ENCODE measurements at places on chromosomes 7 and 10.

DNA sequence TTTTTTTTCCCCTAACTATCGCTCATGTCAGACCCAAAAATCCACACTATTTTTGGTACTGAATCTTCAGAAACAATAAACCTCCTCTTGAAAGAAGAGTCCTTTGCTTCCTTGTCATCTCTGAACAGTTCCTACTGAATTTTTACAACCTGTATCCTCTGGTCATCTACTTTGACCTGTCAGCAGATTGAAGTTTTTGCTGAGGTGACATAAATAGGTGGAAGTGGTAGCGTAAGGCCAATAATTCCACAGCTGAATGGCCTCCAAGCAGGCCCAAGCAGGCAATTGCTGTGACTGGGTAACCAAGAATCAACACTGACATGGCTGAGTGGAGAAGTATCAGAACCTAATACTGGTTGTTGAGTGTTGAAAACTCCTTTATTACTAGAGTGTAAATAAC is 117.4 kb upstream of the MAGI2 start:
- DNase-seq = no peak

GRCh38 chr7:36653008-36653662 is 71.2 kb downstream of the AOAH start:
- no peak for DNase-seq

GRCh38 chr7:55085511-55086412 is 66.9 kb downstream of the EGFR start:
- no peak for DNase-seq

GRCh38 chr7:102216573-102217314 is 69.9 kb upstream of the SH2B2 start:
- no peak for DNase-seq

DNA sequence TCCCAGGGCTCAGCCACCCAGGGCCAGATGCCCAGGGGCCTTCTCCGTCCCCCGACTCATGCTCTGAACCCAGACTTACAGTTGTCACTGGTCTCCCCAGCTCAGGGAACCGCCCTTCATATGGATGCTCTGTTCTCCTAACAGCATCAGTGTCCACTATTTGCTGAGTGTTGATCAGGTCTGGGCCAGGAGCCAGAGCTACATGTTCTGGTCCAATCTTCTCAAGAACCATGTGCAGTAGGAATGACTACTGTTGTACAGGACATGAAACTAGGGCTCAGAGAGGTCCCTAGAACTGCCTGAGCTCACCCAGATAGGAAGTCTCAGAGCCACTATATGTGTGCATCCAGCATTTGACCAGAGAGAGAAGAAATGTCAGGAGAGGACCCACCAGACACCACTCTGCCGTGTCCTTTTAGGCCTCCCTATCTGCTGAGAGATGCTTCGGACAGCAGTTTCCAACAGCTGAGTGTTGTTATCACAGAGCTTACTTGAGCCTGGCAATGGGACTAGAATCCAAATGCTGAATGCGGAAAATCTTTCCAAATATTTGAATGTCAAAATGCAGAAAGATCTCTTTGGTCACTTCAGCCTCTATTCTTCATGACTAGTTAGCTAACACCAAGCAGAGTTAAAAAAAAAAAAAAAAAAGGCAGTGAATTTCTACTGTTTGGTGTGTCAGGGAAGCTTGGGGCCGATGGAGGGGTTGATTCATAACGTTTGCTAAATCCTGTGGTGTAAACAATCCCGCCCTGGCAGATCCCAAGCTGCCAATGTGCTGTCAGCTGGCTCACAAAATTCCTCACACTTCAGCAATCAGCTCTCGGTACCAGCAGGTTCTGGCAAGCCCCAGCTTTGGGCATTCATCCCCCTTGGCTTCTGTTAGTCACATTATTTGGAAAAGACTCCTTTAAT is 246.1 kb downstream of the TNS3 start:
- no peak for DNase-seq

GRCh38 chr7:102450242-102450641 is 14.4 kb downstream of the ALKBH4 start:
- DNase-seq = no peak

DNA sequence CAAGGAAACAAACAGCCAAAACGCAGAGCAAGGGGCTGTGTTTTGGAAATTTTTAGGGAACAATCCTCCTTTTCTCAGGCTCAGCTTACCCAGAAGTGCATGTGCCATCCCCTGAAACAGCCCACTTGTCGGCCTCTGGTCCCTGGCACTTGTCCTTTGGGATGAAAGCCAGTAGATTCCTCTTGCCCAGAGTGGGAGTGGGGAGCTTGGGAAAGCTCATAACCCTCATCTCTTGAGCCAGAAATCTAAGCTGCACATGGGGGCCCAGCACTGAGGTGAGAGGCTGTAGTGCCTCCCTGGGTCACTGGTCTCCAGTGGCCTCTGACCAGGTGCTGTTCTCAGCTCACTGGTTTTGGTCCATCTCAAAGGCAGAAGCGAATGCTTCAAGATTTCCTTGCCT is 150.3 kb downstream of the RNF216 start:
- no peak for DNase-seq

DNA sequence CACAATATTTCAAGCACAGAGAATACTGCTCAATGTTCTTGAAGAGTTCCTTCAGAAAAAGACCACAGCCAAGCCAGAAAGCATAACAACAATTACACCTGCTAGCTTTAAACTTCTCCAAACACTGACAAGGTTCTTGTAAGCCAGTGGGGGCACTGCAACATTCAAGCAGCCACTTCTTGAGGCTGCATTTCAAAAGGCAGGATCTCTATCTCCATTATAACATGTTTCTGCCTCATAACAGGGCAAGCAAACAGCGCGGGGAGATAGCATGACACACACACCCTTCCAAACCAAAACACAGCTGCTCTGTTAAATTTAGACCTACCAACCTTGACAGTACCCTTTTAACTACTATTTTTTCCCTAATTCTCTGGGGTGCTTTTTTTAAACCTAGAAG is 30.8 kb downstream of the CHCHD3 start:
- no peak for DNase-seq

GRCh38 chr7:154852205-154852604 is 150.7 kb downstream of the PAXIP1 start:
- no peak for DNase-seq

DNA sequence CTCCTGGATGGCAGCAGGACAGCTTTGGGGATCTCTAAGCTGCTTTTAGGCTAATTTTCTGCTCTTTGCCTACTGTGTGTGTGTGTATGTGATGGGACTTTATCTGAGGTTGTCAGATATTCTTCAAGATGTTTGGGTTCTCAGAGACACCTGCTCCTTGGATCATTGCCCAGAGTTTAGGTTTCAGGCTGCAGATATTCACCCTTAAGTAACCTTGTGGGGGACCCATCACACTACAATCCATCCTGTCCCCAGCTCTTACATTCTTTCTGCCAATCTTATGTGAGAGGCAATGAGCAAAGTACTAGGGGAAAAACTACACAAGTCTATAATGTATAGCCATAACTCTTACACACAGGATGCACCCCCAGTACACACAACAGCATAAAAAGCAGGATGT is 263.0 kb upstream of the ZWINT start:
- DNase-seq = no peak

- DNase-seq = no peak
Observed at GRCh38 chr7:43686991-43687390, 42.3 kb downstream of the COA1 start.

DNA sequence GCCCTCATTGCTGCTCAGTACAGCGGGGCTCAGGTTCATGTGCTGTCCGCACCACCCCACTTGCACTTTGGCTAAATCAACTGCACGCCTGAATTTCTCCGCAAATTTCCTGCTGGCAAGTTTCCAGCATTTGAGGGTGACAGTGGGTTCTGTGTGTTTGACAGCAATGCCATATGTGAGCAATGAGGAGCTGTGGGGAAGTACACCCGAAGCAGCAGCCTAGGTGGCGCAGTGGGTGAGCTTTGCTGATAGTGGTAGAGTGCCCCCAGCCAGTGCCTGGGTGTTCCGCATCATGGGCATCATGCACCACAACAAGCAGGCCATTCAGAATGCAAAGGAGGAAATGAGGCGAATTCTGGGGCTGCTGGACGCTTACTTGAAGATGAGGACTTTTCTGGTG is 103.9 kb upstream of the POT1 start:
- DNase-seq = no peak

DNA sequence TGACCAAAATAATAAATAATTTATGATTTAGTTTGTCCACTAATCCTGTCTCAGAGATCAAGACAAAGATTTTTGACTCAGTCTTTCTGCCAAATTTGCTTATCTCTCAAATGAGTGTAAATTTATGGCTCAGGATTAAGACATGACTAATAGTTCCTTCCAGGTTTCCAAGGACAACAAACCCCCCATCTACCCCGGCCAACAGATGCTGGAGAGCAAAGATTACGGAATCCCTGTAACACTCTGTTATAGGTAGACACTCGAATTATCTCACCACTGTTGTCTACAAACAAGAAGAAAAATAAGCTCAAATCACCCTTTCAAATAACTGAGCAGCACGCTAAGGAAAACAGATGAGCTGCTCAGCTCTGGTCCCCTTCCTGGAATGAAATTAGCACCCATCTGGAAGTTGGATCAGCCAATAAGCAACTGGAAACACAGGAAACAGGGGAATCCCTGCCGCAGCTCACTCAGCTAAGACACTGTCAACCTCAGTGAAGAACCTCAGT is 56.8 kb upstream of the SVIL start:
- DNase-seq = no peak

- DNase-seq = no peak
Observed at GRCh38 chr10:6819301-6819700, 239.2 kb upstream of the PRKCQ start.

- DNase-seq = no peak
Observed at GRCh38 chr10:92432596-92432995, 141.3 kb downstream of the IDE start.

DNA sequence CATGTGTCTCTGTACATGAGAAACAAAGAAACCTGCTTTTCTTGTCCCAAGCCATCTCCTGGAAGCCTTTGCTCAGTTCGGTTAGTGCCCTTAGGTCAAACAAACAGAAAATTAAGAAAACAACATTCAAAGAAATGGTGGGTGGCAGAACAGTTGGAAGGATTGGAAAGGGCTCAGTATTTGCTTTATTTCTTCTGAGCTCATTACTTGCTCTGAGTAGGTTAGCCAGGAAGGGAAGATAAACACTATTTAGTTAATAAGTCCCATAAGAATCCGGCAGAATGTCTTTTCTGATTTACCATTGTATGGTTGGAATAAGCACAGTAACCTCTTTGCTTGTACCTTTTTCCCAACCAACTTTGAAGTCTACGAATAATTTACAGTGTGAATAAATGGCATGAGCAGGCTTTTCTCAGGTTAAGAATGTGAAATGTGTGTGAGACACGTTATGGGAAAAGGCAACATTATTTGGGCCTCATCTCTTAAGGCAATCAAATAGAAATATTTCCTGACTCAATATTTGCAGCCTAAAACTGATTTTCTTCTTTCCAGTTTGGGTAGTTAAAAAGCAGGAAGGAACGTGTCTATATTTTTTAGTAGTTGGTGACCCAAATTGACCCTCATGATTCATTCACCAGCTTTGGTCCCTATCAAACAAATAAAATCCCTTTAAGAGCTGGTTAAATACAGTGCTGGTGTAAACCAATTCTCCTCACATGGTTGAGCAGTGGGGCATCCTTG is 158.5 kb downstream of the DKK1 start:
- DNase-seq = no peak

GRCh38 chr10:69802424-69803161 is 887 bp downstream of the COL13A1 start:
- DNase-seq = no peak

GRCh38 chr7:46532571-46532970 is 611.5 kb upstream of the IGFBP3 start:
- DNase-seq = no peak

DNA sequence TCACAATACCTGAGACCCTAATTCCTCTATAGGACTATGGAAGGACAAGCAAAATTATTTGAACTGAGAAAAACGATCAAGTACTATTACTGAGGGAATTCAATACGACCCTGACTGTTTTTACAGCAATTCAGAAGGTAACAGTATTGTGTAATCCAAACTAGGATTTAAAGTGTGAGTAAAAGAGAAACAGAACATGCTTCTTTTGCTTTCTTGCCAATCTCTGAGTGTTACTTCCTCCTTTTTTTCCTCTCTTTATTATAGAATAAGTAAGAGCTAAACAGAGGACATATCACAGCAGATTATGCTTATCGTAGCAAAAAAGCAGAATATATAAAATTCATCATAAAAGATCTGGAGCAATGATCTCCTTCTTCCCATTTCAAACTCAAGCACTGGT is 292.1 kb downstream of the THSD7A start:
- DNase-seq = no peak

GRCh38 chr7:129607471-129608120 is 3.9 kb upstream of the NRF1 start:
- no peak for DNase-seq

DNA sequence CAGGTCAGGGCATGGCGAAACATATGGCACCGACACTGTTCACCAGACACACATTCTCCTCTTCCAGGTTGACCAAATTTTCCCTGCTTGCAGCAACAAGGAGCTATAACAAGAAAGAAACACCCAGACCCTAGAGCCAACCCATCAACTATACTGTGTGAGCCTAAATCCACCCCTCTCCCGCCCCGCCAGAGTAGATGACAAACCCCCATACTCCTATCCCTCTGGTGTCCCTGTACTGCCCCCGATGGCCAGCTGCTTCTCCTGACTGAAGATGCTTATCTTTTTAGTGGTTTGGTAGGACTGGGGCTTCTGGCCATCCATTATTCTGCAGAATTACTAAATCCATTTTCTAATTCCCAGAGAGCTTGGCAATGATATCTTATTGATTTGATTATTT is 70.1 kb upstream of the EEPD1 start:
- no peak for DNase-seq

GRCh38 chr10:26481914-26482550 is 43.9 kb downstream of the APBB1IP start:
- no peak for DNase-seq

- no peak for DNase-seq
Observed at GRCh38 chr10:82581940-82582339, 706.9 kb downstream of the NRG3 start.

GRCh38 chr7:97868788-97869187 is 3.4 kb downstream of the ASNS start:
- no peak for DNase-seq

DNA sequence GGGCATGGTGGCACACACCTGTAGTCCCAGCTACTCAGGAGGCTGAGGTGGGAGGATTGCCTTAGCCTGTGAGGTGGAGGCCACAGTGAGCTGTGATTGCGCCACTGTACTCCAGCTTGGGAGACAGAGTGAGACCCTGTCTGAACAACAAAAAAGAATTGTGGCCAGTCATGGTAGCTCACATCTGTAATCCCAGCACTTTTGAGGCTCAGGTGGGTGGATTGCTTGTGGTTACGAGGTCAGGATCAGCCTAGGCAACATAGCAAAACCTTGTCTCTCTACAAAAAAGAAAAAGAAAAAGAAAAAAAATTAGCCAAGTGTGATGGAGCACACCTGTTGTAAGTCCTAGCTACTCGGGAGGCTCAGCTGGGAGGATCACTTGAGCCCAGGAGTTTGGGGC is 22.8 kb downstream of the MARCHF5 start:
- DNase-seq = no peak

All from GM12878 (cell line).